ENCODE measurements at places on chromosomes 3 and 15. TPM values are rescaled to one million over a fixed set of nuclear protein-coding genes. Genes with fewer than 3 reads are reported as not detected.

- DNase-seq, result no peak
These were observed 68.8 kb upstream of the IQSEC1 start for GRCh38 chr3:13141991-13142412.

The P2RY14 gene
- total RNA-seq, result 1.1 TPM

DNA sequence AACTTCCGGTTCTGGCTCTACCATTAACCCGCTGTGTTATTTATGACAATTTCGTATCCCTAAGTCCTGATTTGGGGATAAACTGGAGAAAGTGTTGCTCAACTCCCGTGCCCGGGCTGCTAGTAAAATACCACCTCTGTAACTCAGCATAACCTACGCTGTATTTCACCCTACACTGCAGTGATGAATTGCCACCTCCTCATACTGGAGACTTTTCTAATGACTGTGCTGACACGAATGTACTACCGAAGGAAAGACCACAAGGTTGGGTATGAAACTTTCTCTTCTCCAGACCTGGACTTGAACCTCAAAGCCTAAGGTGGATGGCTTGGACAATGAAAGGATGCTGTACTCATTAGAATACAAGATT is 16.5 kb downstream of the SLC51A start:
- no peak for DNase-seq

- no peak for DNase-seq
These were observed 625.8 kb downstream of the OTOL1 start for GRCh38 chr3:162122405-162122804.

The ISLR2 gene
- 1.2 TPM for total RNA-seq

GRCh38 chr3:39879581-39879980 is 70.2 kb downstream of the MYRIP start:
- DNase-seq, result no peak

The GOLIM4 gene
- 48.8 TPM for total RNA-seq

The HTR3E gene
- total RNA-seq, result not detected

Measured in aorta (tissue), 5 donors.